ENCODE measurements at places on chromosomes 3 and 15. TPM values are rescaled to one million over a fixed set of nuclear protein-coding genes. Genes with fewer than 3 reads are reported as not detected.

The IL17RB gene
- total RNA-seq, result 19.5 TPM

The ACVR2B gene
- 13.1 TPM for total RNA-seq

GRCh38 chr3:81788044-81788443 is 26.6 kb upstream of the GBE1 start:
- no peak overlapping the region for H3K27ac ChIP-seq
- no peaks in the 10 kb centered on the region for H3K27me3 ChIP-seq
- no peak overlapping the region for H3K4me3 ChIP-seq

The CPNE9 gene
- not detected for total RNA-seq

DNA sequence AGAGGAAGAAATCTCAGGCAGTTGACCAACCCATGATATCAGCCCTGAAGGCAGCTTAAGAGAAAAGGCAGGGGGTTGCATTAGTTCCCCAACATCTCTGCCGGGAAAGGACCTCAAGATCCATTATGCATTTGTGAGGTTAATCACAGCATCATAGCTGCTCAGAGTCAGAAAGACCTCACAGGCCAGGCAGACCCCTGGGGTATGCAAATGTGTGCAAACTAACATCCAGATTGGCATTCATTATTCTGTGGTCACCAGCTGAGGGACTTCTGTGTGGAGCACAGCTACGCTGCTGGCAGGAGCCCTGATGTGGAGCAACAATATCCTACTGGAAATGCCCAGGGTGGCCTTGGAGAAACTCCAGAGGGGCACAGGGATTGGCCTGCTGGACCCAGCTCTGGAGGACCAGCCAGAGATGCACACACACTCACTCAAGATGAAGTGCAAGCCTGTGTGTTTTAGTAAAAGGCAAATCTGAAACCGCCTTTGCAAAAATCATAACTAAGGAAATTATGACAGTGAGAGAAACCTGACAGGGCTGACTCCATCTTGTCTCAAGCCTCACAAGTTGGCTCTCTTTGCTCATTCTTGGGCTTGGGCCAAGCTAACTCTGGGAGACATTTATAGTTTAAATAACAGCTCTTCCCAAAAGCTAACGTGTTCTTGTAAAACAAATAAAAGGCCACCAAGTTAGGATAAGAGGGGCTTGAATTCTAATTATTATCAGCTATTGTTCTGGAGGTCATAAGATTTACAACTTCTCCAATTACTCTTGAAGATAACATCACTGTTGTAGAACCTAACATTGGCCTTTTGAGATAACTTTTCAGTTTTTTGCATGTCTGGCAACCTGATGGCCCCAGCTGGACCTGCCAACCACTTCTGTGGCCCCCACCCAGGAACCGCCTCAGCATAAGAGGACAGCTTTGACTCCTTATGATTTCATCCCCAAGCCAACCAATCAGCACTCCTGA is 257.1 kb downstream of the UACA start:
- no peaks in the 10 kb centered on the region for H3K36me3 ChIP-seq
- H3K27me3 ChIP-seq, result no peaks in the 10 kb centered on the region
- no peak for DNase-seq
- H3K4me1 ChIP-seq, result peaks cover 25% of the 10 kb centered on the region
